B cell (primary cell): ENCODE measurements at places on chromosomes 1 and 21. TPM values are rescaled to one million over a fixed set of nuclear protein-coding genes. Genes with fewer than 3 reads are reported as not detected.

NBPF20 gene
- polyA plus RNA-seq: 2.2 and 3.1 TPM in 2 replicates

PADI2 gene
- 0.25 and 0.27 TPM in 2 replicates for polyA plus RNA-seq

DNA sequence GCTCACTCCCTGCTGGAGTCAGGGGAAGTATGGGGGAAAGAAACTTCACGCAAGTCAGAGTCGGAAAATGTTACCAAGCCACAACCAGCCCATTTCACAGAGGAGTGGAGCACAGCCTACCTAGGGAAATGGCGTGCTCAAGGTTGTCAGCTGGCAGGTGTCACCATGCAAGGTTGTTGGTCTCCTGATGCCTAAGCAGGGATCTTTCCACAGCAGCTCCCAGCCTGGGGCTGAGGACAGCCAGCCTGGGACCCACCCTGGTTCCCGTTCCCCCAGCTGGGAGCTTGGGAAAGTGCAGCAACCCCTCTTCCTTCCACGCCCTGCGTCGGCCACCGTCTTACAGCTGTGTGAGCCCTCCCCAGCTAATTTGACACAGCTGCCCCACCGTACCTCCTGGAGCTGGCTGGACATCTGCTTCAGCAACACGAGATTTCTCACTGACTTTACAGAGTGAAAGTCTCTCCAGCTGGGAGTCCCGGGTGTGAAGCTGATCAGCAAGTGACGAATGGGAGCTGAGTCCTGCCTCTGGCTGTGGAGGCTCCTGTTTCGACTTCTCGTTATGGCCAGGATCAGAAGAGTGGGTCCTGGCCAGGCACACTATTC is 224.6 kb upstream of the RAB4A start:
- H3K36me3 ChIP-seq: no peaks in the 10 kb centered on the region
- H3K27ac ChIP-seq: no peak overlapping the region
- no peak overlapping the region for H3K4me3 ChIP-seq
- no peaks in the 10 kb centered on the region for H3K27me3 ChIP-seq

HRNR gene
- polyA plus RNA-seq: not detected in 2 replicates

GRCh38 chr1:27672750-27673112 is 739 bp upstream of the IFI6 start:
- H3K4me3 ChIP-seq: no peak overlapping the region
- no peaks in the 10 kb centered on the region for H3K36me3 ChIP-seq
- H3K27me3 ChIP-seq: no peaks in the 10 kb centered on the region
- H3K4me1 ChIP-seq: peaks cover 14% of the 10 kb centered on the region

- H3K27ac ChIP-seq: no peak overlapping the region
- no peak overlapping the region for H3K4me3 ChIP-seq
- H3K36me3 ChIP-seq: no peaks in the 10 kb centered on the region
- no peaks in the 10 kb centered on the region for H3K27me3 ChIP-seq
- H3K4me1 ChIP-seq: no peaks in the 10 kb centered on the region
- no peak for DNase-seq
These were observed 329.4 kb downstream of the KIF26B start for GRCh38 chr1:245484176-245484575.

DNA sequence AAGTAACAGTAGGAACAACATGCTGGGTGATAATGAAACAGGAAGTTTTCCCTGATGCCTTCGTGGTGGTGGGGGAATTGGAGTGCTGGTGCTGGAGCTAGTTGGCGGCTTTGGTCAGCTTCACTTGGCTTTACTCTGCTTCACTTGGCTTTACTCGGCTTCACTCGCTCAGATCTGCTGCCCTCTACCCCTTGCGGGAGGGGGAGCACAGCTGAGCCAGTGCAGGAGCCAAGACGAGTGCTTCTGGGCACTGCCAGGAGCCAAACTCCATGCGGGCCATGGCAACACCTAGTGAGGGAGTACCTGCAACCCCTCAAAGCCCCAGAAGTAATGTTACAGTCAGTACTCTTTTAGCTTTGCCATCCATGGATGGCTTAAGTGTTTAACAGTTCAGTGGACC is 10.6 kb upstream of the PRKACB start:
- no peaks in the 10 kb centered on the region for H3K36me3 ChIP-seq
- no peaks in the 10 kb centered on the region for H3K27me3 ChIP-seq
- no peak overlapping the region for H3K27ac ChIP-seq
- DNase-seq: no peak
- H3K4me1 ChIP-seq: no peaks in the 10 kb centered on the region

BOLA1 gene
- polyA plus RNA-seq: 6.9 and 15.0 TPM in 2 replicates

DNA sequence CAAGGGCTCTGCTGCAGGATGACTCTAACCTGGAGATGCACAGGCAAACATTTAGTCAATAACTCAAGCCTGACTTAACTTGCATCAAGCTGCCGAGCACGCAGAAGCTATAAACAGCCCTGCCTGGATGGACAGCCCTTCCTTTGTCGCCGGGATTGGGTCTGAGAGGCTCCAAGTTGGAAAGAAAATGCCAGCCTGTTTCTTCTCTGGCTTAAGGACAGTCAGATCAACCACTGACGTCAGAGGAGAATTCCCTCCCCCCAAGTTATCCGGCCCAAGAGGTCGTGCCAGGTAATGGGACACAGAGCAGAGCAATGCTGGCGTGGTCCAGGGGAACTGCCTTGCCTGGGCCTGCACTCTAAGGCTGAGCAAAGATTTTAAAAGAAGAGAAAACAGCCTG is 27.1 kb upstream of the LRRC38 start:
- DNase-seq: no peak
- no peak overlapping the region for H3K27ac ChIP-seq
- no peaks in the 10 kb centered on the region for H3K4me1 ChIP-seq
- no peak overlapping the region for H3K4me3 ChIP-seq

- H3K27me3 ChIP-seq: peaks cover 2% of the 10 kb centered on the region
- H3K4me1 ChIP-seq: no peaks in the 10 kb centered on the region
- no peak overlapping the region for H3K27ac ChIP-seq
- H3K4me3 ChIP-seq: no peak overlapping the region
These were observed 14.8 kb upstream of the ZNF436 start for GRCh38 chr1:23384312-23385058.

GRCh38 chr1:233065685-233066084 is 115.3 kb downstream of the NTPCR start:
- H3K4me1 ChIP-seq: no peaks in the 10 kb centered on the region
- DNase-seq: no peak
- H3K4me3 ChIP-seq: no peak overlapping the region
- no peaks in the 10 kb centered on the region for H3K36me3 ChIP-seq

DNA sequence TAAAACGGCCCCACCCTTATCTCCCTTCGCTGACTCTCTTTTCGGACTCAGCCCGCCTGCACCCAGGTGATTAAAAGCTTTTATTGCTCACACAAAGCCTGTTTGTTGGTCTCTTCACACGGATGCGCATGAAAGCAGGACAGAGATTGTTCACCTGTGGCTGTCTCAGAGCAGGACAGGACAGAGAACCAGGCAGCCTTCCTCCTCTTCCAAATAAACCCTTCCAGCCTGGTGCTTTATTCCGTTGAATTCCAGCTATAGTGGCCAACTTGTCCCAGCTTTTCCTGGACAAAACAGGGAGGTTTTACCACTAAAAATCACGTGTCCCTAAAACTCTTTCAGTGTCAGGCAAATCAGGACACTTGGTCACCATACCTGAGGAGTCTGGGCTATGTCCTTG is 9.5 kb upstream of the DMRTB1 start:
- H3K36me3 ChIP-seq: no peaks in the 10 kb centered on the region
- peaks cover 10% of the 10 kb centered on the region for H3K27me3 ChIP-seq
- no peak overlapping the region for H3K4me3 ChIP-seq
- no peaks in the 10 kb centered on the region for H3K4me1 ChIP-seq
- no peak overlapping the region for H3K27ac ChIP-seq
- no peak for DNase-seq

DNA sequence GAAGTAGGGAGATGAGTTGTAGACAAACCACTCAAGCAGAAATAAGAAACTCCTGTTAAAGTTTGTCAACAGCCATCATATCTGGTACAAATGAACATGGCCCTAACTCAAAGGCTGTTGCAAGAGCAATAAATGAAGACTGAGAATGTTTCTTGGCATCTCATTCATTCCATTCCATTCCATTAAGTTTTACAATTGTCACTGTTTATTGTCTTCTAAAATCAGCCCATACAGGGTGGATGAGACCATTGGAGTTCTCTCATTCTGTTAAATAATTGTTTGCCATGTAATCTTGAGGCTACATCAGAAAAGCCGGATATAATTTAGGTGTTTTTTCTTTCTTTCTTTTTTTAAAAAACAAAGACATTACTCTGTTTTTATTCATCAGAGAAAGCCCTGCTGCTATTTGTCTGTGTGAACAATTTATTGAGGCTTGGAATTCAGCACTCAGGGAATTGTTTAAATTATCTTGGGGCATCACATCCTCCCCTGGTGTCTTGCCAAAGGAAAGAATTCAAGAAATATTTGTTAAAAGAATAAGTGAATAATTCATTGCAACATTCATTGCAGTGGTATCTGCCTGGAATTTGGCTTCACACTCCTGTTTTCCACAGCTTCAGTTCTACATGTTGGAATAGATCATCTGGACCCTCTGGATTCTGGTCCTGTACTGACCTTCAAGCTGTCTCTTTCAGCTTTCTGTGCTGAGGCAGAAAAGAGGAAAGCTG is 604.5 kb downstream of the PLPP3 start:
- no peak overlapping the region for H3K4me3 ChIP-seq
- H3K36me3 ChIP-seq: no peaks in the 10 kb centered on the region
- H3K4me1 ChIP-seq: no peaks in the 10 kb centered on the region
- DNase-seq: no peak
- no peak overlapping the region for H3K27ac ChIP-seq

DNA sequence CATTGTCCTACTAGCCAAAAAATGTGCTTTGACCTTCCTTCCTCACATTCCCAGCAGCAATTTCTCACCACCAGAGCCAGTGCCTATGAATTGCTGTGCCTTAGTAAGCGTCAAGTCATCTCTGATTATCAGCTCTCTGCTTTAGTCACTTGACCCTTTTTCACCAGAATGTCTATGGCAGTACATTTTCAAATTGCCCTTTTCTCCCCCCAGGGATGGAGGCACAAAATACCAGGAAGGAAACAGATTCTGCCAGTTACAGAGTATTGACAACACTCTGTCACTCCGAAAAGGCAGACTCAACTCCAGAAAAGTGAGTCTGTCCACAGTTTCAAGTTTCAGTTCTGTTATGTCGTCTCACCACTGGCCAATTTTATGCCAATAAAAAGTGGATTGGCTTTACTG is 167.4 kb downstream of the TNFSF18 start:
- DNase-seq: no peak
- H3K4me3 ChIP-seq: no peak overlapping the region
- peaks cover 14% of the 10 kb centered on the region for H3K4me1 ChIP-seq
- no peaks in the 10 kb centered on the region for H3K36me3 ChIP-seq
- H3K27me3 ChIP-seq: no peaks in the 10 kb centered on the region
- no peak overlapping the region for H3K27ac ChIP-seq

DNA sequence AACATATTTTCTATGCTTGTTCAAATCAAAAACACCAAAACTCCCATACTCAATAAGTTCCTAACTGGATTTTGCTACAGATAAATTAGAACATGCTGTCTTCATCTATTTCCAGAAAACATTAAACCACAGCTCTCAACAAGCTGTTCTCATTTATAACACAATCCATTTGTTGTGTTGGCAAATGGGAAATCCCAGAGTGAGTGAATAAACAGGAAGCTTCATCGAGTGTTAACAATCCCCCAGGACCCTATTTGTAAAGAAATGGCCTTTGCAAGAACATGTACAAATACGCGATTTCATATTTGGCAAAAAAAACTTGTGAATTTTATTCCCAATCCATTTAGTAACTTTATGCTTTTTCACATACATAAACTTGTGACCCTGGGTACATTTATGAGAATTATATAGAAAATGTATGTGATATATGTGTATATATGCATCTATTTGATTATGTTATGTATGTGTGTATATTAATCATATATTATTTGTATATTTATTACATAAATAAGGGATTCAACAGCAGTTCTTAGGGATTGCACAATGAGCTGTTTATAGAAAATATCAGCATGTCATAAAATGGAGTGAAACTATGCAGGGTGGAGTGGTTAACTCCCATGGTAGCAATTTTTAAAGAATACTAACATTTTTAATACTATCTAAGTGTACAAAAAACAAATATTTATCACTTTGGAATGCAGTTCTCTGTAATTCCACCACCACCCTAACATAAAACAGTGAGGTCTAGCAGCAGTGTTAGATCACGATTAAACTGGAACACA is 160.0 kb downstream of the NEGR1 start:
- no peak overlapping the region for H3K4me3 ChIP-seq
- H3K4me1 ChIP-seq: no peaks in the 10 kb centered on the region
- H3K27ac ChIP-seq: no peak overlapping the region
- H3K36me3 ChIP-seq: no peaks in the 10 kb centered on the region

DNA sequence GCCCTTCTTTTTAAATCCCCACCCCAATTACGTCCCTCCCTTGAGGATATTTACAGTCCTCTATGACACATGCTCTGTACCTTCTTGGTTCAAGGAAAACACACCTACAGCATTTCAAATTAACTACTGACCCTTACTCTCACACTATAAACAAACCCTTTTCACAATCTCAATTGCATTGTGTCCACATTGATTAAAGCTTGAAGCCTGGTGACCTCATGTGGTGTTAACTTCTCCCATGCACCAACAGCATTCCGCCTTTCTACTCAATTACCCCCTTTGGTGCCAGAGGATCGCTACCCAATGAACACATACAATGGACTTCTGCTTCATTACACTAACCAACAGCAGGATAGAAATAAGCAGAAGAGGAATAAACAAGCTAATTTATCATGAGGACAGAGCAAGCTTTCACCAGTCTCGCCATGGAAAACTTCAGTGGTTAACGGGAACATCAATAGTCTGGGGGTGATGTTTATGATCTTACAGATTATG is 15.2 kb downstream of the WLS start:
- H3K4me3 ChIP-seq: no peak overlapping the region
- no peaks in the 10 kb centered on the region for H3K36me3 ChIP-seq
- no peak for DNase-seq
- H3K4me1 ChIP-seq: no peaks in the 10 kb centered on the region
- H3K27ac ChIP-seq: no peak overlapping the region

GRCh38 chr1:43172527-43172972 is 420 bp downstream of the CFAP57 start:
- H3K4me3 ChIP-seq: peak overlapping the region; percentile 92
- H3K4me1 ChIP-seq: peaks cover 7% of the 10 kb centered on the region
- H3K36me3 ChIP-seq: no peaks in the 10 kb centered on the region
- peak overlapping the region; percentile 31 for H3K27ac ChIP-seq

PLA2G2F gene
- polyA plus RNA-seq: not detected in 2 replicates

DNA sequence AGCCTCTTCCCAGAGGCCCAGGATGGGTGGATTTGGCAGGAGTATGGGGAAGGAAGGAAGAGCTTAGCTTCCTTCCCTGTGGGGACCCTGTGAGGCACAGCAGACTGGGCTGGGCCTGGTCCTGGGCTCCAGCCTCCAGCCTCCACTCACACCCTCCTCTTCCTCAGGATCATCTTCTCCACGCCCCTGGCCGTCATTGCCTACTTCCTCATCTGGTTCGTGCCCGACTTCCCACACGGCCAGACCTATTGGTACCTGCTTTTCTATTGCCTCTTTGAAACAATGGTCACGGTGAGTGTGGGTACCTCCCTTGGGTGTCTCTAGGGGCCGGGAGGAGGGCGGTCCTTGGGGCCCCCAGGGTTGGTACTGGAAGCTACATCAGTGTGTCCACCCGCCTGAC is 10.1 kb downstream of the MFSD2A start:
- no peaks in the 10 kb centered on the region for H3K27me3 ChIP-seq
- H3K36me3 ChIP-seq: no peaks in the 10 kb centered on the region
- no peak for DNase-seq
- no peak overlapping the region for H3K27ac ChIP-seq

GCSAML gene
- 0.04 TPM in 1 of 2 replicates, not detected in the other for polyA plus RNA-seq
